NCI-H82 (cell line): ENCODE measurements at places on chromosomes 12 and 14.

DNA sequence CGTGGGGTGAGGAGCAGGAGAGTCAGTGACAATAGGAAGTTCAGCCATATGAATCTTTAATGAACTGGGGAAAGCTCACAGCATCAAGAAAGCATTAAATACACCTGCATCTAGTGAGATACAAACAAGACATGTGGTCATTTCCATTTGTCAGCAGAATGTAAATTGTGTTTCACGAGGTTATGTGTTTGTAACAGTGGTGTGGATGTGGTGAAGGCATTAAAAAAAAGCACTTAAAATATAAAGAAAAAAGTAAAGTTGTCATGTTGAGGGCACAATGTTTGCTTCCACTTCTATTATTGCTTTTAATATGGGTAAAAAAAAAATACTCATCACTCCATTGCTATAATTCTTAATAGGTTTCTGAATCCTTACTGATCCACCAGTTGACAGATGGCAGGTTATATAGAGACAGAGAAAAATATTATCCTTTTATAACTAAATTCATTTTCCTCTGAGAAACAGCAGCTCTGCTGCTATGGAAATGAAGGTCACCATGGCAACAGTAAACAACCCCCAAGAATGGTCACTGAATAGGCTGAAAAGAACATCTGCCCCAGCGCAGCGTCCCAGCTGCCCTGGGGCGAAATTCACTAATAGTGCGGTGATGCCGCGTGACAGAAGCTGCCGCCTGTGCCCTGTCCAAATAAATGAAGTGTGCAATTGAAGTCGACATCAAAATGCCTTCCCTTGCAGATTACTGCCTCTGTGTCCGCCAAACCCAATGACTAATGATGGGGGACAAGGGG is 226.1 kb downstream of the FOXN3 start:
- DNase-seq: peak; percentile 32

- peak; percentile 79 for DNase-seq
Measured at GRCh38 chr12:49838973-49839633, 3.8 kb downstream of the BCDIN3D start.

DNA sequence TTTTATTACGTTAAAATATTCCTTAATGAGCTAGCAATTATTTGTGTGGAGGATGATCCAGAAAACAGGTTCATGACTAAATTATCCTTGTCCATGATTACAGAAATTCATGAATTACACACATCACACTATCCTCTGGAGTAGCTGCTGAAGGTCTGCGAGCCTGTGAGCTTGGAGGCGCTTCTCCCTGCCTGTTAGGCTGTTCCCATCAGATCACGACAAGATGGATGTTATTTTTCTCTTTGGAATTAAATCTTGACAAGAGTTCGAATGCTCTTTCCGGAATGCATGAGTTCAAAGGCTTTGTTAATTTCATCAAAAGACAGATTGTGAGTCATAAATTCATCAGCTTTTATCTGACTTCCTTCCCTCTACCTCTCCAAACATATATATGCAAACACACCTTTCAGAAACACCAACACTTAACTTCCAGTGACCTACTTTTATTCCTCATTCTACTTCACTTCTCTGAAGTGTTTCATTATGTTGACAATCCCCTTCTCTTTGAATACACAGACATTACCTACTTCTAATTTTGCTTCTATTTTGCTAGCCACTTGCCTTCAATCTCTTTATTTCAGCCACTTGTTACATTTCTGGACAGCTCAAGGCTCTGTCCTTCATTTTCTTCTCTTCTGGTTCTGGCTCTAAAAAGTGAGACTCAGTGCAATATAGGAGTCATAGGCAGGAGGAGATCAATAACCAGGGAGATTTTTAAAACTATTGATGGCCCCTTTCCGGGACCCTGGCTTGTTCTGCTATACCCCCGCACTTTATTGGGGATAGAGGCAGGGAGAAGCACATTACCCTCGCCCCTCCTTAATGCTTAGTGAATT is 274.6 kb downstream of the BTG1 start:
- no peak for DNase-seq

DNA sequence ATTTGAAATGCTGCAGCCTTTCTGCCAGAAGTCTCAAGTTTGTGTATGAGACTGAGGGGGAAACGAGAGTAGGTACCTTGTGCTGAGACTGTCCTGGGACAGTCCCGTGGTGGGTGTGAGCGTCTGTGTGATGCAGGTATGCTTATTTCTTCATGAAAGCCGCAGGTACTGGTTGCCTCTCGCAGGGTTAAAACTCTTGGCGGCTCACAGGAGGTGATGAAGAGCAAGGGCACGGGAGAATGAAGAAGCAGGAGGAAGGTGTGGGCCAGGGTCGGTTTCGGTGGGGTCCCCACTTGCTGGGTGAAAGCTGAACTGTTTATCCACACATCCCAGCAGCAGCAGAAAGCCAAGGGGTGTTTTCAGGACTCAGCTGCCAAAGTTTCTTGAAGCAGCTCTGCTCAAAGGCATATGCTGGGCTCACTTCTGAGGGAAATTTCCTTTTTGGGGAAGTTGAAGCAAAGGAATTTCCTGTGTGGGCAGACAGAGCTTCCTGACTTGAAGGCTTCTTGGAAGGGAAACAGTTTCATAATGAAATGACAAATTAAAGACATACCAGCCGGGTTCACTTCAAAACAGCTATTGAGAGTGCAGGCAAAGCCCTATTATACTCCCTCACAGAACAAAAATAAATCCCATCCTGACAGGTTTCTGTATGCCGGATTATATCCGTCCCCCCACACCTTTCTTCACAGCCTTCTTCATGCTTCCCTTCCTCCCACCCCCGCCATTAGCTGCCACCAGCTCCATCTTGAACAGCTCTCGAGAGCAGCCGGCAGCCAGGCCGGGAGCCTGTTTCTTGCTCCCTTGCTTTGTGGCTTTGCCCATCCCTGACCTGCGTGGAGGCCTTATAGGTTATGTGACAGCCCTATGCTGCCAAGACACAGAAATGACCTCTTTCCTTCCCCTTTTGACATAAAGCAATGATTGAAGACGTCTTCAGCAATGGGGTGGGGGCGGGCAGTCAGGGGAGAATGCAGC is 116.6 kb downstream of the ETV6 start:
- peak; percentile 13 for DNase-seq

DNA sequence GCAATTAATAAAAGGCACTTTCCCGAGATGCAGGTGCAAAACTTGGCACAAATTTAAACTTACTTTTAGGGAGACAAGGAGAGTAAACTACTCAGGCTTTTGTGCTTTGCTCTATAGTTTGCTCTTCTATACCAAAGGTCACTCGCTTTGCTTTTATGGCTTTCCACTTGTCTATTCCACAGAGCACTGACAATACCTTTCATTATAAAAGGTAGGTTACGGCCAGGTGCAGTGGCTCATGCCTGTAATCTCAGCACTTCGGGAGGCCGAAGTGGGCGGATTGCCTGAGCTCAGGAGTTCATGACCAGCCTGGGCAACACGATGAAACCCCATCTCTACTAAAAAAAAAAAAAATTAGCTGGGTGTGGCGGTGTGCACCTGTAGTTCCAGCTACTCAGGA is 32.9 kb downstream of the ALKBH1 start:
- DNase-seq: no peak

DNA sequence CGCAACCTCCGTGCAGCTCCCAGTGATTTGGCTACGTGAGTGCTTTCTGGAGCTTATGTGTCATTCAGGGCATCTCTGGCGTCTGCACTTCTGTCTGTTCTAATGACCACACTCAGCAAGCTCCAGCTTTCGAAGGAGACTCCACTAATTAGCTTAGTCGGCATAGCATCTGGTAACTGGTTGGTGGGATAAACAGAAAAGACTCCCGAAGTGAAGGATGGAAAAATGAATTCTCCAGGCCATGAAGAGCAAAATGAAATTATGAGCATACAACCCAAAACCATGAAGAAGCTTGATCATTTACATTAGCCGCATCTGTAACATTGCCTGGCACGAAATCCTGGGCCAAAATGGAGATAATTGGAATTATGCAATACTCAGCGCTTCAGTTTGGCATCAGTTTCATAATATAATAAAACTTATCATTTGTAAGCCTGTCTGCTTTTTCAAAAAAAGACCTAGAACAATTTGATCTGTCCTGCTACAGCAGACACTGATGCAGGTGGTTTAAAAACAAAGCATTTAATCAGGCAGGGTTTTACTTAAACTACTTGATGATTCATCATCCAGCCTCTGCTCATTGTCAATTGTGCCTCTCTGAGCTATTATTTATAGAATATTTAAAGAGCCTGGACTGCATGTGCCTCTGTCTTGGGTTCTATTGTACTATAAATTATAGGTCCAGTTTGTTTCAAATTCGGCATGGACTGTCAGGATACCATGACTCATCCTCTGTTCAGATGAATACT is 87.4 kb downstream of the SYT1 start:
- DNase-seq: peak; percentile 98

GRCh38 chr12:52740584-52740983 is 36.6 kb downstream of the KRT76 start:
- DNase-seq: peak; percentile 34

DNA sequence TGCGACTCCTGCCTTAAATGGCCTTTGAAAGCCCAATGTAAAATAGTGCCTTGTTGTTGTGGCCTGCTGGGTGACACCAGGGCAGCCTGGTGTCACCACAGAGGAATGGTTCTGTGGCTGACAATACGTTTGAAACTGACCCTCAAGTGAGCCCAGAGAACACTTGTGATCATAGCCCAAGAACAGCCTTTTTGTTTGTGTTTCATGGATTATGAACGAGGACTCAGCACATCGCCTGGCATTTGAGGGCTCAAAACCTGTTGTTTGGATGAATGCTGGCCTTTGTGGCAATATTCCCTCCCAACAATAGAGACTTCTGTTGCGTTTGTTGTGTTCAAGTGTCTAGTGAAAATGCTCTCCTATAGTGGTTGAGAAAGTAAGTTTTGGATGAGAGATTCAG is 48.5 kb downstream of the TSPAN9 start:
- DNase-seq: no peak

DNA sequence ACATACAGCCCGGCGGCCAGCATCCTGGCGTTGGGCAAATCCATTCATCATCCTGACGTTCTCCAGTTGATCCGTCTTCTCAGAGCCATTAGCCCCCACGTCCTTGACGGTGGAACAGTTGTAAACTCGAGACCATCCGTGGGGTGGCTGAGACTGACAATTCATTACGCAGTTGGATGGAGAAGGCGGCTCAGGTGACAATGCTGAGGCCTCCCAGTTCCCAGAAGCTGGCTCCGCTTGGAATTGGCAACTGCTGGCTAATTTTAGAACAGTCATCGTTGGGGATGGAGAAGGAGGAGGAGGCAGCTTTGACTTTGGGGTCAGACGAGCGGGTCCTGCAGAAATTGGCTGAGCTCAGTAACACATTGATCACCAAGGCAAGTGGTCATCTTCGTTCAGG is 186.5 kb downstream of the PHETA1 start:
- DNase-seq: peak; percentile 48

- no peak for DNase-seq
Measured at GRCh38 chr14:94203473-94204210, 29.5 kb downstream of the PPP4R4 start.

GRCh38 chr12:52912711-52913430 is 8.0 kb upstream of the KRT8 start:
- no peak for DNase-seq

GRCh38 chr12:47617476-47617875 is 88.4 kb downstream of the RPAP3 start:
- no peak for DNase-seq

GRCh38 chr14:102215071-102215470 is 75.4 kb downstream of the WDR20 start:
- no peak for DNase-seq
